H54 (cell line): ENCODE measurements at places on chromosomes 16 and 17.

DNA sequence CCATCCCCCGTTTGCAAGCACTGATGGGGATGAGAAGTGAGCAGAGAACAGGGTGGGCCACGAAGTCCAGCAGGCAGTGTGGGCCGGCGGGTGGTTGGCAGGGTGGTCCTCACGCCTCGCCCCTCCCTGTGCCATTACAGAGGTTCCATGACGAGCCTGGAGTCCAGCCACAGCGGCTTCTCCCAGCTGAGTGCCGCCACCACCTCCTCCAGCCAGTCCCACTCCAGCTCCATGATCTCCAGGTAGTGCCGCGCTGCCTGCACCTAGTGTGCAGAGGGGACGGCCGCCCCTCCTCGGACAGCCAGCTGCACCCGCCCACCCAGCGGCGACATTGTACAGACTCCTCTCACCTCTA is 73.0 kb downstream of the SEC14L1 start:
- DNase-seq = no peak

GRCh38 chr16:83606486-83607030 is 201.2 kb upstream of the HSBP1 start:
- no peak for DNase-seq

GRCh38 chr16:78900044-78900811 is 700.3 kb downstream of the MAF start:
- no peak for DNase-seq

GRCh38 chr16:50367777-50368409 is 895 bp downstream of the BRD7 start:
- DNase-seq = no peak

GRCh38 chr17:36131421-36131820 is 27.8 kb downstream of the CCL4 start:
- no peak for DNase-seq

GRCh38 chr16:88527186-88527936 is 42.8 kb upstream of the ZC3H18 start:
- peak; percentile 85 for DNase-seq

DNA sequence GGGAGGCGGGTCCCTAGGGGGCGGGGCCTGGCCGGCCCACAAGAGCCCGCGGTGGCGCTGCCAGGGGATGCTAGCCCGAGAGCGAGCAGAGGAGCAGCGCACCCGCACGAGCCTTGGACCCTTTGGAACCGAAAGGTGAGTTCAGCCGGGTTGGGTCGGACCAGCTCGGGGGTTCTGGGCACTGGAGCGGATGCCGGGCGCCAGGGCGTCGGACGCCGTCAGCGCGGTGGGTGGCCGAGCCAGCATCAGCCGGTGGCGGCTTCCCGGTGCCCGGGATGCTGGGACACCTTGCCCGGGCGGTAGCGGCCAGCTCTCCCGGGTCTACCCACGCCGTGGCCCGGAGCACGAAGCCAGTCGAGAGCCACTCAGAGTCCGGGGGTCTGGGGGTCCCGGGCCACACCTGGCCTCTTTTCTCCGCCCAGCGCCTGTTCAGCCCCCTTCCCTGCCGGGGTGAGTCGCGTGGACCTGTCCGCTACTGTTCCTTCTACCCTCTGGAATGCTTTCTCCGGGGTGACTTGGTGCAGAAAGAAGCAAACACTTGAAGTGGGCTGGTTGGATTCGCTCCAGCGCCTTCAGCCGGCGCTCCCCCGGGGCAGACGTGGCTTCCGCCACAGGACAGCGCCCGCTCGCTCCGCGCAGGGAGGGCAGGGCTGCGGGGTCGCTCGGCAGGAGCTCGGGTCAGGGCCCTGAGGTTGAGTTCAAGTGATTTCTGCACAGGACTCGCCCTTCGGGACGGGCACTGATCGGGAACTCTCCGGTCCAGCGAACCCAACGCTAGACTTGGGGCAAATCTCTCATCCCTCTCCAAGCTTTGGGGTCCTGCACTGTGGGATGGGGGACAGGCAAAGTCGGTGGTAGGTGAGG is at the start of gene SCNN1G:
Gene SCNN1G, plus strand, starts transcription at position 67 of the 864 bp plus-strand sequence. CDS start 3,527 bp downstream, outside the sequence.
- no peak for DNase-seq

GRCh38 chr17:80835816-80836657 is 155.6 kb upstream of the CHMP6 start:
- no peak for DNase-seq

DNA sequence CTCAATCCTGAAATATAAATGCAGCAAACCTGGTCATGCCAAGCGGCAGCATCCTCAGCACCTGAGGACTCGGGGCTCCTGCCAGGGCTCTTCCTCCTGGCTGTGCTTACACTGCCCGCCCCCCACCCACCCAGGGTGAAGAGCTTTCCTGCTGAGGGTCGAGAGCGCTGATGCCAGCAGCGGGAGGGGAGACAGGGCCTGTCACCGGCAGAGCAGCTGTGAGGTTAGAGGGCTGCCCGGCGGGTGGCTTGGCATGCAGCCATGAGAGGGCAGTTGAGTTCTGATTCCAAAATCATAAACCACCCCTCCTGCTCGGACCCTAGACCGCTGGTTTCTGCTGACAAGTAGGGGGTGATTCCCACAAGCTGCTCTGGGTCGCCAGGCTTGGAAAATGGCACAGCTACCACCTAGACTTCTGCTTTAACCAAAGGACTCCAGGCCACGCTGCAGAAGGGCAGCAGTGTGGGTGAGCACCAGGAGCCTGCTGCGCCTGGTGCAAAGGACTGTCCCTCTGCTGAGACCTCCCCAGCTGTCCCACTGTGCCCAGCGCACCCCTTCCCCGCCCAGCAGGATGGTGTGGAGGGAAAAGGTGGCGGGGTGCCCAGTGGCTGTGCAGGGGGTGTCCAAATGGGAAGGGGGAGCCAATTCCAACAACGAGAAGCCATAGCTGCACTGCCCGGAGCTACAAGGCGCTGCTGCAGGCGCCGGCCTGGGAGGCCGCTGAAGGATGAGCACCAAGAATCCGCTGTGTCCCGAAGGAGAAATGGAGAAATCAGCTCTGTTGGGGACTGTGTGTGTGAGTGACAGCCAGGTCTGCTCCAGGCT is 26.6 kb downstream of the MXRA7 start:
- no peak for DNase-seq
